Osteocyte (in vitro differentiated cells): ENCODE measurements at places on chromosomes 6 and 20. TPM values are rescaled to one million over a fixed set of nuclear protein-coding genes. Genes with fewer than 3 reads are reported as not detected.

GRCh38 chr6:35651244-35651643, 37.5 kb downstream of the FKBP5 start:
- no peak for DNase-seq

DNA sequence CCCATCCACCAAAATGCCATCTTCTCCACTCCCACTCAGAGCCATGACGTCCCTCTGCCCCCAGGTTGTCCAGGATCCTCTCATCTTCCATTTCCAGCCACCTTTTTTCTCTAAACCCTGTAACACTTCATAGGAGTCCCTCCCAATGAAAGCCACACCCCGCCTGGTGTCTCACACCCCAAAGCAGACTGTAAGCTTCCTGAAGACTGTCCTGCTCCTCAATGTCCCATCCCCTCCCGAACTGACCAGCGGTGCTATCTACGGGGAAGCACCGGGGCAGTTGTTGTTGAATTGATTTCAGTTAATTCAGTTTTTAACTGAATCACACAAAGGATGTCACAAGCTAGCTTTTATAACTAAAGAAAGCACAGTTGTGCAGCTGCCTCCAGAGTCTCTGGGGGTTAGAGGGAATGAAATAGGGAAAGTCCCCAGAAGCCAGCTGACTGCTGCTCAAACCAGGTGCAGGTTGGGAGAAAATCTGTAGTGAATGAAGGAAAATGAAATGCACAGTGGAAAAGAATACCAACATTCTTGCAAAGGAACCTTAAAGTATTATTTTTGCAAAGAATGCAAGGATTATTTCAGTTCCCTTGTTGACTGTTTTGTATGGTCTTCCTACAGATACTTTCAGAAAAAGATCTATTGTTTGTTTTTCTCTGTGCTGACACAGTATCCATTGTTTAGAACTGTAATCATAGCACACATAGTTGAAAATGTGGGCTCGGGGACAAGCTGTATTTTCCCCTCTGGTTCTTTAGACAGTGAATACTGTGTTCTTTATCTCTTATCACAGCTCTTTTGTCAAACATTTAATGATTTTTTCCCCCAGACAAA, 222.6 kb upstream of the QKI start:
- DNase-seq = no peak

The LSM2 gene
- total RNA-seq = 50.6 and 54.3 TPM in 2 replicates

DNA sequence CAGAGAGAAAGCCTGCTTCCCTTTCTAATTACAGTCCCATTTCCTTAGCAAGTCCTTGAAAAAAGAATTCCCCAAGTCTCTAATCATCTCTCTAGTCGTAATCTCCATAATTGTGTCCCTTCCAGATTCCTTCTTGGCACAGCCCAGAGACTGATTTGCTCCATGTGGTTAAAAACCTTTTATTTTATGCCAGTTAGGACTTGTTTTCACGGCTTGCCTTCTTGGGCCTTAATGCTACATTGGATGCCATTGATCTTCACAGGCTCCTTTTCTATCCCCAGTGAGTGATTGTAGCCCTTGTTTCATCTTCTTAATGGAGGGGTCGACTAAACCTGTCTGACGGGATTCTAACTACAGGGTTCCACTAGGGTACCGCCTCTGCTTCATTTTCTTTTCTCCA, 650.6 kb upstream of the ARID1B start:
- DNase-seq = no peak

DNA sequence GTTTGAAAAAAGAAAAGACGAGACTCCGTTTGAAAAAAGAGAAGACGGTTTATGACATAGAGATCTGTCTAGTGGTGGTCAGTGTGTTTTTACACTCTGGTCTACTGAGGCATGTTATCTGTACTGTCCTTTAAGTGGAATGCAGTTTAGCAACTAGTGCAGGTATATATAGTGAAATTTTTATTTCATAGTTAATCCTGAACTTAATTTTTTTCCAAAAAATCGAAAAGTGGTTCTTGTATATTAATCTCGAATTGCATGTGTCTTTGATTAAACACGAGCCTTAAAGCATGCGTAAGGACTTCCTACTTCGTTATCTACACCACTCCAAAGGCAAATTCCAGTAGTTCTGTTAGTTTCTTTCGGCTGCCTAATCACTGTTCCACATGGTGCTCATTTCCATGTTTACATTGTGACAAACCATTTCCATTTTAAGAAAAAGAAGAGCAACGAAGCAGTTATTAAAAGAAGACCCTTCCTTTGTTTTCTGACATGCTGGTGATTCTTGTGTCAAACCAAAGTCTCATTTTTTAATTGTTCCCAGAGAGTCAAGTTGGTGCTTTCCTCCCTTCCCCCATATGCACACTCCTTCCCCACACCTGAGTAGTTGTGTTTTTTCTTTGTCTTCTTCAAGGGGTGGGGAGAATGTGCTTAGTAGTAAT, 2.3 kb downstream of the SNX9 start:
- DNase-seq = no peak

The MCHR2 gene
- not detected in 2 replicates for total RNA-seq

DNA sequence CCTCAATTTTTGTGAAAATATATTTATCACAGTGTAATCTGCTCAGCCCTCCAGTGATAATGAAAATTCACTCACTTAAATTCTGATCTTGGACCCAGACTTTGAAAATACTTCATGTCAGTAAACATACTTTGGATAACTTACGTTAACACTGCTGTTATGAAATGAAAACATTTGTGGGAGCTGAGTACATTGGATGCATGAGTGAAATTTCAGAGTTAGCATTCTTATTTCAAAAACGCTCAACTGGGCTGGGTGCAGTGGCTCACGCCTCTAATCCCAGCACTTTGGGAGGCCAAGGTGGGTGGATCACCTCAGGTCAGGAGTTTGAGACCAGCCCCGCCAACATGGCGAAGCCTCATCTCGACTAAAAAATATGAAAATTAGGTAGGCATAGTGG, 196.4 kb downstream of the UTRN start:
- no peak for DNase-seq

GRCh38 chr6:132244744-132245143, 156.5 kb downstream of the MOXD1 start:
- DNase-seq = no peak

The PLN gene
- not detected in 2 replicates for total RNA-seq

GRCh38 chr20:57236813-57237584, 29.4 kb downstream of the BMP7 start:
- no peak for DNase-seq

The C6orf141 gene
- not detected in 2 replicates for total RNA-seq

GRCh38 chr20:44054849-44055248, 132.1 kb downstream of the JPH2 start:
- no peak for DNase-seq

DNA sequence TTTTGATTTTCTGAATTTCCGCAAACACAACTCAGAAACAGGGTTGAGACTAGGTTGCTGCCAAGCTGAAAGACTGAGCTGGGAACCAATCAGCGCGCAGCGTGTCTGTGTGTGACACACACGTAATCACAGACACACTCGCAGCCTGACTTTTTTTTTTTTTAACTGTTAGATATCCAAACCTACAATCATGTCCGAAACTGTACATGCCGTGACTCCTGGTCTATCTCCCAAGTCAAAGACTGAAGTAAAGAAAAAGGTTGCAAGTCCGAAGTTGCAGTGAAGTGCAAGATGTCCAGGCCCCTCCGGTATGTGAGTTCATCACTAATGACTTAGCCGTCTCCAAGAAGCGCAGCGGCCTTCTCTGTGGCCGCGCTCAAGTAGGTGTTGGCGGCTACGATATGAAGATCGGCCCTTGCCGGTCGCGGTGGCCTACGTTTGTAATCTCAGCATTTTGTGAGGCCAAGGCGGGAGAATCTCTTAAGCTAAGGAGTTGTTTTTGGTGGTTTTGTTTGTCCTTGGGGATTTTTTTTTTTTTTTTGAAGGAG, 108.2 kb downstream of the HFE start:
- DNase-seq = no peak

- DNase-seq = peak; percentile 86
Observed at GRCh38 chr20:10218536-10219451, at the start of gene SNAP25. Gene SNAP25, plus strand, starts transcription at chr20:10218830. Its CDS starts 56,662 bp downstream, at chr20:10275492.

The OR2B6 gene
- total RNA-seq = not detected in 2 replicates

The ERVFRD-1 gene
- total RNA-seq = not detected in 2 replicates

The AIG1 gene
- total RNA-seq = 40.2 and 40.5 TPM in 2 replicates
